ENCODE measurements at places on chromosomes 4 and X.

- no peak for DNase-seq
Observed at GRCh38 chrX:141839856-141840255, 1.7 kb downstream of the MAGEC3 start.

DNA sequence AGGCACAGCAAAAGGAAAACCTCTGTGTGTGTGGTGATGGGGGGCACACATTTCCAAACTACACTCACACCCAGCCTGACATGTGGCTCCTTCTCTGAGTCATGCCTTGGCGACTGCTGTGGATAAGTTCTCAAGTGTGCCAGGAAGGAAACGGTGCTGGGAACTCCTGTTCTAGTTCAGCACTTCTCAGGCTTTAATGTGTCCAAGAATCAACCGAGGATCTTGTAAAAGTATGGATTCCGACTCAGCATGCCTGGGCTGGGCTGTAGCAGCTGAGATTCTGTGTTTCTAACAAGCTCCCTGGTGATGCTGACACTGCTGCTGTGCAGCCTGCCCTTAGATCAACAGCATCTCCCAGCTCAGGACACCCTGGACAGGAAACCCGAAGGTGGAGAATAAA lies 20.2 kb downstream of the CLNK start:
- DNase-seq: no peak

GRCh38 chr4:1069394-1069793 lies 44.0 kb downstream of the RNF212 start:
- no peak for DNase-seq

DNA sequence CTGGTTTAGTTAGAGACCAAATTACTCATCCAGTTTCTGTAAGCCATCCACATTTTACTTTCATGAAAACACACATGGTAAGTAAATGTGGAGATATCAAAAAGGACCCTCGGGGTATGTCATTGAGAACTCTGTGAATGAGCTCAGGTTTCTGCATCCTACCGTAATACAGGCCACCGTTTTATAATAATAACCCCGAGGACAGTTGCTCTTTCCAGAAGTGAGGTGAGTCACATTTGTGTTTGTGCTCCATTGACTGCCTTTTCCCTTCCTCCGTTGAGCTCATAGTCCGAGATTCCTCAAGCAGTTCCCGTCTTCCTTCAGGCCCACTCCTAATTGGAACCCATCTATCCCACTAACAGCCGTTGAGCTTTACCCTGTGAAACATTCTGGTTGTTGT lies 95.3 kb downstream of the GRID2 start:
- DNase-seq: no peak

- DNase-seq: no peak
Observed at GRCh38 chrX:38811515-38812243, 10.4 kb downstream of the MID1IP1 start.

DNA sequence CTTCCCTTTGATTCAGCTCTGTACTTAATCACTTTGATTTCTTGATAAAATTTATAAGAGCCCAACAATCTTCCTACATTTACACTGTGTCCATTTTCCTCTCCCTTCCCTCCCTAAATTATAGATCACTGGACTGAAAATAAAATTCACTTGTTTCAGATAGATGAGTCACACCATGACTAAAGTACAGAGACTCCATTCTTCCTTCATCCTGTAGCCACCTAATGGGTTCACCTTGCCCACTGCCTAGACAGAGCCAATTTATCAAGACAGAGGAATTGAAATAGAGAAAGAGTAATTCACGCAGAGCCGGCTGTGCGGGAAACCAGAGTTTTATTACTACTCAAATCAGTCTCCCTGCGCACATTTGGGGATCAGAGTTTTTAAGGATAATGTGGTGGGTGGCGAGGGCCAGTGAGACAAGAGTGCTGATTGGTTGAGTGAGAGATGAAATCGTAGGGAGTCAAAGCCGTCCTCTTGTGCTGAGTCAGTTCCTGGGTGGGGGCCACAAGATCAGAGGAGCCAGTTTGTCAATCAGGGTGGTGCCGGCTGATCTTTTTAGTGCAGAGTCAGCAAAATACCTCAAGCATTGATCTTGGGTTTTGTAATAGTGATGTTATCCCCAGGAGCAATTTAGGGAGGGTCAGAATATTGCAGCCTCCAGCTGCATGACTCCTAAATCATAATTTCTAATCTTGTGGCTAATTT lies 71.3 kb upstream of the MED14 start:
- DNase-seq: no peak

- no peak for DNase-seq
Observed at GRCh38 chr4:153448003-153448731, 18.0 kb upstream of the TMEM131L start.

- DNase-seq: no peak
Observed at GRCh38 chr4:107757864-107758476, 37.9 kb upstream of the PAPSS1 start.

DNA sequence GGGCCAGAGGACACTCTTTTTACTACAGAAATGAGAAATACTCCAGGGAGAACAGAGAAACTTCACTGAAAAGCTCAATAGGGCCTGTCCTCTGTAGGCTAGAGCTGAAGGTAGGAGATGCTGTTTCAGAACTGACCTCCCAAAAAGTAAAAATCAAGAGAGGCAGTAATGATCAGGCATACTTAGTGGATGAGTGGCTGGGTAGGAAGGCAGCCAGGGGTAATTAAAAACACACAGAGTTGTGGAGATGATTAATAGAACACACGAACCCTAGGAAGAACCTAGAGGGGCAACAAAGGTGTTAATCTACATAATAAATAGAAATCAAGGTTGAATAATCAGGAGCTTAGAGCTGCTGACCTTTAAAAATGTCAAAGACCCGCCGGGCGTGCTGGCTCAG lies 582.4 kb upstream of the ADGRL3 start:
- no peak for DNase-seq

DNA sequence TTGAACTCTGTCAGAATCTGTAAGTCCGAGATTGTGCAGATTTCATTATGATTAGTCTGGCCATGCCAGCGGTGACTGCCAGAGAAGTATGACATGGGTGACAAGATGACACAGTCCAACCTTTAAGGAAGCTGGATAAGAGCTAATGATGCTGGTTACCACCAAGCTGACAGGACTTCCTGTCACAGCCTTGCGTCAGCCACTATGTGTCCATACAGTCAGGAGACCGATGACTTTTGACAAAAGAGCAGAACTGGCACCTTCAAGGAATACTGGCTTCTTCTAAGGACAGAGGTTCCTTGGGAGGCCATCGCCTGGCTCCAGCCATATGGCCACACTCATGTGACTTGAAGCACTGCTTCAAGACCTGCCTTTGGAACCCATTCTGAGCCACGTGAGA lies 67.2 kb upstream of the TFDP3 start:
- no peak for DNase-seq

DNA sequence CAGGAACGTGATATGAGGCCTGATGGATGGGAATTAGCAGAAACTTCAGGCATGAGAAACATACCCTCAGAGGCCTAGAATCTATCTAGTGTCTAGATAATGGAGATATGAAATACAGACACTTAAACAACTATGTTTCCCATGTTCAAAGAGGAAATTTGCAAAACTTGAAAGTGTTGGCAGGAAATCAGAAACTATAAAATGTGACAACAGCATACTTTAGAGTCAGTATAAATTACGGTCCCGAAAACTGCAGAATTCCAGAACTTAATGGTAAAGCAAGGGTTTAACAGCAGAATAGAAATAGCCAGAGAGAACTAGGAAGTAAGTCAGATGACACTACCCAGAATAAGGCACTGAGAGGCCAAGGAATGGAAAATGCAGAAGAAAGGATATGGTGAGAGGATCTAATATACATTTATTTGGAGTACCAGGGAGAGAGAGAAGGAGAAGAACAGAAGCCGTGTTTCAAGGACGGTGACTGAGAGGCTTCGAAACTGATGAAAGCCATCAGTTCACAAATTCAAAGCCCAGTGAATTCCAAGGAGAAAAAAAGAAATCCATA lies 7.4 kb downstream of the HTT-AS start:
- no peak for DNase-seq

DNA sequence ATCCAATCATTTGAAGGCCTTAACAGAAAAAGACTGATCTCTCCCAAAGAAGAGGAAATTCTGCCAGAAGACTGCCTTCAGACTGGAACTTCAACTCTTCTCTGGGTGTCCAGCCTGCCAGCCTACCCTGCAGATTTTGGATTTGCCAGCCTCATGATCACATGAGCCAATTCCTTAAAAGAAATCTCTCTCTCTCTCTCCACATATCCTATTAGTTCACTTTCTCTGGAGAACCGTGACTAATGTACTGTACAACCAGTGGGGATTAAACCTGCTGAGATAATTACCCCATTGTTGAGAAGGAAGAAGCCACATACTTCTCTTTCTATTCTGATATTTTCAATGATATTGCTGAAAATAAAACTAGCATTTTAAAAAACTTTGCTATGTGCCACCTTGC lies 711.3 kb upstream of the AMOT start:
- DNase-seq: no peak

- DNase-seq: no peak
Observed at GRCh38 chr4:114588305-114588704, 10.3 kb upstream of the UGT8 start.

DNA sequence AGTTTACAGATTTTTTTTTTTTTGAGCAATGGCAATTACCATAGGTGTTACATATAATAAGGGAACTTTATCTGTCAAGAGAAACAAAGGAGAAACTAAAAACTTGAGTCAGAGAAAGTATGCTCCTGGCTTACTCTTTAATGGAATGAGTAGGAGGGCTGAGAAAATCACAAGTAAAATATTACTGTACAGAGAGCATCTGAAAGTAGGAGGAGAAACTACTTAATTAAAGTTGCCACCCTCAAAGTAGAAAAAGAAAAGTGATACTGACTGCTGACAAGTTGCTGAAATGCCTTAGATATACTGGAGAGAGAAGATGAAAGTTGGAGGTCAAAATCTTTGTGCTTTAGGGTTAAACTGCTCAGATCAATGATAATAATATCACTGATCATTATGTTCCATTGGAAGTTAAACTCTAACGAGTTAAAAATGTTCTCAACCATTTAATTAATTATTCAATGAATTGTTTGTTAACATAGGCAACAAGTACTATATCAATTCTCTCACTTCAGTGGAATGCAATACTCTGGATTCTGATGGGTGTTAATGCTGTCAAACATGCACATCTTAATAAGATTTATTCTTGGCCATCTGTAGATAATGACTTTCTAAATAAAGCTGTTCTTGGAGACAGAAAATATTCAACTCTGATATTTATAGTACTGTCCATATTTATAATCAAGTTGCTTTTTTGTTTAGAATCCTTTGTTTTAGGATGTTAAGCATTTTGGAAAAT lies 61.2 kb upstream of the CAMK2D start:
- no peak for DNase-seq

DNA sequence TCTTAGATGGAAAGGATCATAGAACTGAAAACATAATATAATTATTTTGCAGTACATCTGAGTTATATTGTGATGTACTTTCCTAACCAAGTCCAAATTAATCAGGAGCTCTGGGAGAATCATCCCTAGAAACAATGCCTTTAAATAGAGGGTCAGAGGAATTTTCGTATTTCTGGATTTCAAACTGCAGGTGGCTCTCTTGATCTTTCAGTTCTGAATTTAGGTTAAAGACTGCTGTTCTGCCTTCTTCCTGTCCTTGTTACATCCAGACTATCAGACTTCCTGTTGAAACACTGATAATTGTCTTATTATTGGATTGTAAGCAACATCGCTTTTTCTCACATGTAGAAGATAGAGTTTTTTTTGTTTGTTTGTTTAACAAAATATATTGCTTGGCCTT lies 142.7 kb downstream of the RPA4 start:
- peak; percentile 0 for DNase-seq

- no peak for DNase-seq
Observed at GRCh38 chrX:42237956-42238355, 314.6 kb upstream of the CASK start.

GRCh38 chr4:122827258-122827878 lies 737 bp downstream of the FGF2 start:
- no peak for DNase-seq

- DNase-seq: no peak
Observed at GRCh38 chrX:71603618-71604017, 14.7 kb downstream of the CXCR3 start.

DNA sequence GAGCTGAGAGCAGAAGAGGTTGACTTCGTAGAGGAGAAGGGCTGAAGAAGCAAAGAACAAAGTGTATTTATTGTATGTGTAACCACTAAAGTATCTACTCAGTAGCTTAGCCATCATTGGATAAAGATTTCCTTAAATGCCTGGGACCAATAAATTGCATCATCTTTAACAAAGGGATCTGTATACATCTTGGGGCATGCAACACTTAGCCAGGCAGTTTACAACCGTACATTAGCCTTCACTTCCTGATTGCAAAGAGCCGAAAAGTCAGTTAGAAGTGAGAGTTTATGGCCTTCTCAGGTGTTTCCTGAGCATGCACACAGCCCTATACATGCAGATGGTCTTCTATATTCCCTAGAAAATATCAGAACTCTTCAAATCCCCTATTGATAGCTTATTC lies 68.0 kb upstream of the MAGED1 start:
- no peak for DNase-seq

- DNase-seq: no peak
Observed at GRCh38 chrX:21529771-21530170, 128.4 kb downstream of the KLHL34 start.
